ENCODE measurements at places on chromosomes 5 and 9.

- DNase-seq, result no peak
These were observed 1106.2 kb upstream of the DMAC1 start for GRCh38 chr9:8905731-8906130.

DNA sequence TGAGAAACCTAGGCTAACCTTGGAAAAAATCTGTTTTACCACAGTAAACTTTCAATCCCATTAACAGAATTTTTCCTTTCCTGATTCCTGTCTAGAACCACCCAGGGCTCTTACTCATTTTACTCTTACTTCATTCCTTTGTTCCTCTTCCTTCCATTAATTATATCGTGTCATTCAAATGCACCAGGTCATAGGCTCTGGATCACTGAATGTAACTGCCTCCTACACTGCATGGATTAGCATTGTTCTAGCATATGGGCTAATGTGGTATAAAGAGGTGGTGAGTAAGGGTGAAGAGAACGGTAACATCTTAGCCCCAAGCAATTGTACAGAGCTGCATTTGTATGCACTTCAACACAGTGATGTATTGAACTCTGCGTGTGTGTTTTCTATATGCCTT is 49.5 kb upstream of the SPINK5 start:
- DNase-seq, result no peak

- no peak for DNase-seq
These were observed 94.4 kb downstream of the ANKH start for GRCh38 chr5:14777187-14777586.

GRCh38 chr9:37187713-37188439 is 67.5 kb downstream of the ZCCHC7 start:
- DNase-seq, result no peak

- no peak for DNase-seq
These were observed 1057.7 kb upstream of the DMAC1 start for GRCh38 chr9:8857068-8857925.

DNA sequence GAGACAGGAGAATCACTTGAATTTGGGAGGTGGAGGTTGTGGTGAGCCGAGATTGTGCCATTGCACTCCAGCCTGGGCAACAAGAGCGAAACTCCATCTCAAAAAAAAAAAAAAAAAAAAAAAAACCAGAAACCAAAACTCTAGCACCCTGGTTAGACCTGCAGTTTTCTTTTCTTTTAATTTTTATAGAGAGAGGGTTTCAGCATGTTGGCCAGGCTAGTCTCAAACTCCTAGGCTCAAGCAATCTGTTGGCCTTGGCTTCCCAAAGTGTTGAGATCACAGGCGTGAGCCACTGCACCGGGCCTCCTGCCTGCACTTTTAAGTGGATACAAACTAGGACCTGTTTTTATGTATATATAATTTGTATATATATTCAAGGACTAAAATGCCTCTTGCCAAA is 12.9 kb upstream of the MTMR12 start:
- no peak for DNase-seq

DNA sequence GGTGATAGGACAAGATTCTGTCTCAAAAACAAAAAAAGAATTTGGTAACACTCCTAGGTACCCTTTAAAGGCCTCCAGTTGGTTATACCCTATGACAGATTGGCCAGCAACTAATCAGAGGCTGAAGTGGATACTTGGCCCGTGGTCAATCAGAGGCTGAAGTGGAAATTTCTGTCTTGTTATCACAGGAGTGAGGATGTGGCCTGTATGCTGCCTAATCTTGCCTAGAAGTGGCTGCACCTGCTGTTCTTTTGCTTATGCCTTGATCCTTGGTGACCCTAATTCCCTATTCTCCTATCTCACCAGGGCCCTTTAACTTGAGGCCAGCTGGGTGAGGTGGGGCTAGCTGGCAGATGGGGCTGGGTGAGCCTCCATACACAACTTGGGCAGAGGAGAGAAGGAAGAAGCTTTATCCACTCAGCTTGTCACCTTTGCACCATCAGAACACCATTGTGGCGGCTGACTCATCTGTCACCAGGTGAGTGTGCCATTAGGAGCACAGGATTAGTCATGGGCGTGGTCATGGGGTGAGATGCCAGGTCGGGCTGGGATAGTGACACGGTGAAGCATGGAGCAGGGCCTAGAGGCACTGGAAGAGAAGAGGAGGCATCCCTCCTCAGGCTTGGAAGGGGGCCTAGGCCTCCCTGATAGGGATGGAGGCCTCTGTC is 41.5 kb downstream of the SAR1B start:
- no peak for DNase-seq

Measured in T-helper 1 cell (primary cell).